ENCODE measurements at places on chromosomes 12 and 14.

DNA sequence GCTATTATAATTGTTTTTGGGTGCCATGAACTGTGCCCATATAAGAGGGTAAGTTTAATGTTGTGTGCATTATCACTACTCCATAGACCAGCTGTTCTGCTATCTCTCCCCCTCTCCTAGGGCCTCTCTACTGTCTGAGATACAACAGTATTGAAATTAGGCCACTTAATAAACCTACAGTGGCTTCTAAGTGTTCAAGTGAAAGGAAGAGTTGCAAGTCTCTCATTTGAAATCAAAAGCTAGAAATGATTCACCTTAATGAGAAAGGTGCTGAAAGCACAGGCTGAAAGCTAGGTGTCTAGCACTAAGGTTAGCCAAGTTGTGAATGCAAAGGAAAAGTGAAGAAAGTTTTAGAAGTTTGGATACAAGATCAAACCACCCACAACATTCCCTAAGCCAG, 168.0 kb downstream of the SLC16A7 start:
- no peak for DNase-seq

DNA sequence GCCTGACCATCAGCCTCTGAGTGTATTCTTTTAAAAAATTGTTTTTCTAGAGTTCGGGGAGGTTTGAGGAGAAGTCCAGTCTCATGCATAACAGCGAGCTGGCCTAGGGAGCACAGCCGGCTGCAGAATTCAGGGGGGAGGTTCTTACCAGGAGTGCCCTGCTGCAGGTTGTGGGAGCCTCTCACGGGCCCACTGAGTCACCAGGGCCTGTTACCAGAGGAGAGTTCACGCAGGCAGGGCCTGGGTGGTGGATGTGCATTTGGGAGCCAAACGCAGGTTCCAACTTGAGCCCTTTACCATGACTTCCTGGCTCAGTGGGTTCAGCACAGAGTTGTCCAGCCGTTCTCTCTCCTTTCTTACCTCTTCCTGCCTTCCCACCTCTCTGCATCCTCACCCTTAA, 14.4 kb downstream of the CD9 start:
- DNase-seq = no peak

DNA sequence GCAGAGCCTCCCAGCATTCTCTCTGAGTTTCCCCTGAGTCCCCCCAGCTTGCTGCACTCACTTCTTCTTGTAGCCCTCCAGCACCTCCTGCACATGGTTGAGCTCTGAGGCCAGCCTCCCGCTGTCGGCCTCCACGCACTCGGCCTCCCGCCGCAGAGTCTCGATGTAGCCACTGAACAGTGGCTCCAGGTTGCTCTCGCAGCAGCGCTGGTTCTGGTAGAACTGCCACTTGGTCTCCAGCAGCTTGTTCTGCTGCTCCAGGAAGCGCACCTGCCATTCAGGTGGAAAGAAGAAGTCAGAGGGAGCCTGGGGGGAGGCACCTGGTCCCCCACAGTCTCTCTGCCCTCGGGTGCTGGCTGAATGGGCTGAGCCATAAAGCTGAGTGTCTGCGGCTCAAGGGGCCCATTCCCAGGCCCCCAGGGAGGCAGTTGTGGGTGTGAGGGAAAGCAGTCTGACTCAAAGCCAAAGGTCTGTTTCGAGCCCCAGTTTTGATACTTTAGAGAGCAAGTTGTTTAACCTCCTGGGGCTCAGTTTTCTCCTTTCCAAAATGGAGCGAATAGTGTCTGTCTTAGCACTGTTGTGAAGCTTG, 2.3 kb downstream of the KRT85 start:
- DNase-seq = no peak

- no peak for DNase-seq
These were observed 3.8 kb upstream of the SDSL start for GRCh38 chr12:113418213-113418879.

DNA sequence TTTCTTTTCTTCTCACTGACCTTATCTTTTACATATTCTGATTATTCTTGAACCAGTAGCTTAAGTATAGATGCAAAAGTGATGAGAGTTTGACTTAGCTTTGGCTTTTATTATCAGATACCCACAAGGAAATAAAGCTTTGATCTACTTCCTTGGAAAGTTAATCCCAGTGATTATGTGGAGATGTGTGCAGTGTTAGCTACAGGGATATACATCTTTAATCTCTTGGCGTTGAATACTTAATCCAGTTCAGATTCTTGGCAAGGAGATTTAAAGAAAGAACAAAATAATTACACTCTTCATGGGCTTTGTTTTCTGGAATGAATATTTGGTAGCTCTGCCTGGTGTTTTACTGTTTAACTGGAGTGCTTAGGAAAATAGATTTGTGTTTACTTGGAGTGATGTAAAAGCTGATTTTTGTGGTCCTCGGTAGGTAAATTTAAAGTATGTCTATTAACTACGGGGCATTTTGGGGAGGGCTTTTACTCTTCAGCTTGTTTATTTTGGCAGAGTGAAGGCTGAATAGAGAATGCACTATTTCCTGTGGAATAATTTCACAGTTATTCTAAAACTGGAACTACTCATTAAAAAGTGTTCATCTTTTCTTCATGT, 150.1 kb upstream of the LRIG3 start:
- no peak for DNase-seq

DNA sequence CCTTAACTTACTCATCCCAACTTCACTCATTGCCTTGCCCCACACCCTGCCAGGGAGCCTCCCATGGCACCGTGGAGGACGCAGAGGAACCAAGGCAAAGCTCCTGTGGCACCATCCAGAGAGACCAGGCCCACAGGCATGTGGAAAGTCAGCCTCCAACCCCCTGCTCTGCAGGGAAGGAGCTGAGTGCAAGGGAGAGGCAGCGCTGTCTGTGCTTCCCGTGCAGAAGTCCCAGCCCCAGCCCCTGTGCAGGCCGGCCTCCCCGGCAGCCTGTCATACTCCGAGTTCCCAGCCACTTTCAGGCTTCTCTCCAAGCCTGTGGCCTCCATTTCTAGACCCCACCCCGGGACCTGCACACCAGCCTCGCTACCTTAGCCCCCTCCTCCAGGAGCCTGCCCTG, 106.4 kb downstream of the SINHCAF start:
- DNase-seq = no peak

DNA sequence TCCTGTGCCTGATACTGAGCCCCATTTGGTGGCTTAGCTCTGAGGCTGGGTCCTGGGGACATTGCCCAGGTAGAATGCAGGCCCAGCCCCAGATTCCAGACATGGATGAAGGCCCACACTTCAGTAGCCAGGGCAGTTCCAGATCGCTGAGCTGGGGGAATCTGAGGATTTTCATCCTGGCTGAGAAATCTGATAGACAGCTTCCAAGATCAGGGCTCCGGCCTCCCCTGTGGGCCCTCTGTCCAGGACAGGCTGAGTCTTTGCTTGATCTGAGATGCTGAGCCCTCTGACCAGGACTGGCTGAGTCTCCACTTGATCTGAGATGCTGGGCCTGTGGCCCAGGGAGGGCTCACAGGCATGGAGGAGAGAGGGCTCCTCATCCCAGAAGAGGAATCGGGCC, 3.3 kb upstream of the RASAL1 start:
- no peak for DNase-seq

DNA sequence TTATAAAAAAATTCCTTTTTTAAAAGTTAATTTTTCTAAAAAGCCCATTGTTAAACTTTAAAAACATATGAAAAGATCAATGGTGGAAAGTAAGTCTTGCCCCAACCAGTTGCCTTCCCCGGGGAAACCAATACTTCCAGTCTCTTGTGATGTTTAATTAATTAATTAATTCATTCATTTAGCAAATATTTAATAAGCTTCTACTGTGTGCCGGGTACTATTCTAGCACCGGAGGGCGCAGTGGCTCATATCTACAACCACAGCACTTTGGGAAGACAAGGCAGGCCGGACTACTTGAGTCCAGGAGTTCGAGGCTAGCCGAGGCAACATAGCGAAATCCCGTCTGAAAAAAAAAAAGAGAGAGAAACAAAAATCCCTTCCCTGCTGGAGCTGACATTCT, 87.4 kb downstream of the HECTD4 start:
- DNase-seq = no peak

- no peak for DNase-seq
These were observed 21.8 kb downstream of the VPS37B start for GRCh38 chr12:122874081-122874480.

- DNase-seq = no peak
These were observed 17.6 kb upstream of the NTN4 start for GRCh38 chr12:95808146-95808545.

DNA sequence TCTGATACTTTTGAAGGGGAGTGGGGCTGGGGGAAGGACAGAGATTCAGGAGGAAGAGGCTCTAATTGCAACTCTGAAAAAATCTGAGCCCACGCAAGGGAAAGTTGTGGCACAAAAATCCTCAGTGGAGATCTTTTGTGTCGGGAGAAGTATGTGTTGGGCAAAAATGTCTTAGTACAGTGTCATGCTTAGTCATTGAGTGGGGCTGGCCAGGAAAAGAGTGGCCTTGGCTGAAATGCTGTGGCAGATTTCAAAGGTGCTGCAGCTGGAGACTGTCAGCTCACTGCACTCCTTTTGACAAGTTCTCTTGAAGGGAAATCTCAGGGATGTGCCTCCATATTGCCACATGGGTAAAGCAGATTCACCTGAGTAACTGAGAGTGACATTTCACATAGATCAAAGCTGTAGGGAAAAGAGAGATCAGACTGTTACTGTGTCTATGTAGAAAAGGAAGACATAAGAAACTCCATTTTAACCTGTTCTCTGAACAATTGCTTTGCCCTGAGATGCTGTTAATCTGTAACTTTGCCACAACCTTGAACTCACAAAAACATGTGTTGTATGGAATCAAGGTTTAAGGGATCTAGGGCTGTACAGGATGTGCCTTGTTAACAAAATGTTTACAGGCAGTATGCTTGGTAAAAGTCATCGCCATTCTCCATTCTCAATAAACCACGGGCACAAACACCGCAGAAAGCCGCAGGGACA, 36.0 kb upstream of the GLIPR1 start:
- DNase-seq = no peak

Measured in activated CD8-positive, alpha-beta memory T cell treated with anti-CD3 and anti-CD28 coated beads, Interleukin-2, amount 50 U/mL, for 48 hours (primary cell).